ENCODE measurements at places on chromosomes 7 and 10.
A peak's percentile ranks its signal among the peaks of the same experiment; 100 is the strongest.

DNA sequence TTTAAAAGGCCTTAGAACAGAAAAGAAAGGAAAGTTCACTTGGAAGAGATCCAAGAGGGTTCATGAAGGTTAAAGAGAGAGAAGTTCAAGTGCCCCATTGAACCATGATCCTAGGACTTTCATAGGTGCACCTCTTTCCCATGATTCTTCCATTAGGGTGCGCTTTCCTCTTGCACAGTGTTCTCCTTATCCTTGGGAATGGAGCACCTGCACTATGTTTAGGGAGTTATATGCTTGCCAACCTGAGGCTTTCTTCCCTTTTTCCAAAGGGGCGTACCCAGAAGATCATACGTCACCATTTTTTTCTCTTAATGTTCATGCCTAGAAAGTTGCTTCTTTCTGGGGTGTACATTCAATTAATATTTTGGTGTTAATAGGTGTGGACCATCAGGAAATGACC is 908.0 kb upstream of the SORCS1 start:
- no peak for DNase-seq

- no peak for DNase-seq
Observed at GRCh38 chr10:97195706-97196222, 10.0 kb upstream of the SLIT1 start.

DNA sequence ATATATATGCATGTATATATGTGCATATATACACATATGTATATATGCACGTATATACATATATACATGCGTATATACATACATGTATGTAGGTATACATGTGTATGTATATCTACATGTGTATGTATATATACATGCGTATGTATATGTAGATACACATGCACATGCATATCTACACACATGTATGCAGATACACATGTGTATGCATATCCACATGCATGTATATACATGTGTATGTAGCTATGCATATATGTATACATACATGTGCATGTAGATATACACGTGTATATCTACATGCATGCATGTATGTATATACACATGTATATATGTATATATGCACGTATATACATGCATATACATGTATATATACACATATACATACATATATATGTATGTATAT is 95.8 kb upstream of the STEAP4 start:
- no peak for DNase-seq

DNA sequence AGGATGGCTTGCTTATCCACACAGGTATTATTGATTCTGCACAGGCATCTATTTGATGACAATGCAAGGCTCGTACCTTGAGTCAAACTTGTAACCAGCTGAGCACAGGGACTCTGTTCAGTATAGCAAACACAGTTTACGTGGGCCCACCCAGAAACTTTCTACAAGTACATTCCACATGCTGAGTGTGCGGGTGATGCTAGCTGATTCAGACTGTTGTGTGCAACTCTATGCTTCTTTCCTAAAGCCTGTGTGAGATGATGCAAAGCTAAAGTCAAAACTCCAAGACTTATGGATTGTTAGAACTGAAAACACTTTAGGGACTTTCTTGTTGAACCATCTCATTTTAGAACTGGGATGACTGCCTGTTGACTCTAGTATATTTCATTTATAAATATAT is 21.5 kb upstream of the CALD1 start:
- no peak for DNase-seq

- DNase-seq, result no peak
Observed at GRCh38 chr7:127658970-127659630, 7.1 kb downstream of the SND1 start.

DNA sequence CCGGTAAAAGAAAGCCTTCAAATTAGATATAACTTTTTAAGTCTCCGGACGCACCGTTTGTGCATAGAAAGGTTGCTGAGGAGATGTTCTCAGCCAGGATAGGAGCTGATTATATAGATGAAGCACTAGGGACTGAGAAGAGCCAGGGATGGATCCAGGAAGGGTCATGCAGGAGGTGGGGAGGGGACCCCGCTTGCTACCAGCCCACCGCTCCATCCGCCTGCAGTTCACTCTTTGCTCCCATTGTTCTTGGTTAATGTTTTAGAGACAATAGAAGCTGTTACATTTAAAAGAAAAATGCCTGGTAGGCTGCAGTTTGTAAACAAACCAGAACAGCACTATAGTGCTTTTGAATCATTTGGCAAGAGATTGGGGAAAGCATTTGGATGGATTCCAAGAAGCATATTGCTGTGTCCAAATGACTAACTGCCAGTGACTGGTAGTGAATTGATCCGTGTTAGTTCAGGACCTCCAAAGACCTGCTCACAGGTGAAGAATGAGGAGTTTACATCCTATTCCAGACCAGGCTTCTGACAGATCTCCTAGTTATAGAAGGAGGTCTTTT is 175.9 kb upstream of the TAC1 start:
- DNase-seq, result no peak

- peak; percentile 59 for DNase-seq
Observed at GRCh38 chr7:26291699-26292538, at the start of gene SNX10. SNX10 (plus strand) TSS chr7:26291862; CDS start chr7:26346443, 54,581 bp downstream.

- DNase-seq, result no peak
Observed at GRCh38 chr10:27099448-27099847, 846 bp downstream of the ANKRD26 start.

- no peak for DNase-seq
Observed at GRCh38 chr10:38159004-38159403, 64.9 kb downstream of the ZNF37A start.

DNA sequence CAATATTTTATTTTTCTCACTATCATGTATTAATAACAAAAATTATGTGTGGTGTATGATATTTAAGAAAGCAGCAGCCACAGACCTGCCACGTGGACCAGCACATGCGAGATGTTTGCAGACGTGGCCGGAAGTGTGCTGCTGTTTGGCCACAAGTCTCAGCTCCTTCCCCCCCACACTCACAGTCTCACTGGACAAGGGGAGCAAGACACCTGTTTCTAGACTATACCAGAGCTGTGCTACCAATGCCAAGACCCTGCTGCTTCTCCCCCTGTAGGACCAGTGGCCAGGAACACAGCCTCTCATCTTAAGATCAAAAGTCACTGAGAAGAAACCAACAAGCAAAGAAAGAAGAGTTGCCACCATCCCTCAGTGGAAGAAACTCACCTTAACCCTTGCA is 258.9 kb upstream of the PPP2R2D start:
- DNase-seq, result no peak

- DNase-seq, result peak; percentile 57
Observed at GRCh38 chr7:55415173-55415778, 50.1 kb downstream of the LANCL2 start.

GRCh38 chr10:77289027-77289501 is 348.5 kb downstream of the KCNMA1 start:
- no peak for DNase-seq

GRCh38 chr10:35353805-35354204 is 17.5 kb downstream of the CCNY start:
- no peak for DNase-seq

DNA sequence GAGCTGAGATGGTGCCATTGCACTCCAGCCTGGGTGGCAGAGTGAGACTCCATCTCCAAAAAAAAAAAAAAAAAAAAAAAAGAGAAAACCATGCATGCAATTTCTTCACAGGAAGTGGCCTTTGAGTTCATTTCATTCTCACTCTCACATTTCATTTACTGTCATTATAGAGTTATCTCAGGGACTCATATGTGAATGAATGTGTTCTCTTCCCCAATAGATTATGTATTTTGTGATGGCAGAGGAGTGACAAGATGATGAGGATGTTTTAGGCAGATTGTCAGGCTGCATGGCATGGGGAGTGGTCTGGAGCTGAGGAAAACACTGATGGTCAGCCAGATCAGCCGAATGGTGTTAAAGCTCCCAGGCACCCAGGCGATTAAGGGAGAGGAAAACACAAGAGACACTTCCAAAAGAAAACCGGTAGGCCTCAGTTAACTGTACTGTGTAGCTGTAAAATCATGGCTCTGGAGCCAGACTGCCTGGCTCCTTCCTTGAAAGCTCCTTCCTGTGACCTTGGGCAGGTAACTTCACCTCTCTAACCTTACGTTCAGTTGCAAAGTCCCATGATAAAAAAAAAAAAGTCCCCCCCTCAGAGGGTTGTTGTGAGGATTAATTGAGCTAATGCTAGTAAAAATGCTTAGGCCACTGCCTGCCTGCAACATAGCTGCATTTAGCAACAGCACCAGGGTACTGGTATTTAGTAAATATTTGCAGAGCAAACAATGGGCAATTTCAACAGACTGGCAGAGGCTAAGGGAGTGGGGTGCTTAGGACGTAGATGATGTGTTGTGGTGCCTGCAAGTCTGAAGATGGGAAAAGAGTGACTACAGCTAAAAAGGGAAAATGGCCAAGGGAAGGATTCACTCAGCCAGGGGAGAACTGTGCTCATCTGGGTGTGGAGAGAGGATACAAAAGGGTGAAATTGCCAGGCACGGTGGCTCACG is 6.9 kb downstream of the FRAT2 start:
- no peak for DNase-seq

- no peak for DNase-seq
Observed at GRCh38 chr10:48639632-48640031, 34.8 kb upstream of the ARHGAP22 start.

DNA sequence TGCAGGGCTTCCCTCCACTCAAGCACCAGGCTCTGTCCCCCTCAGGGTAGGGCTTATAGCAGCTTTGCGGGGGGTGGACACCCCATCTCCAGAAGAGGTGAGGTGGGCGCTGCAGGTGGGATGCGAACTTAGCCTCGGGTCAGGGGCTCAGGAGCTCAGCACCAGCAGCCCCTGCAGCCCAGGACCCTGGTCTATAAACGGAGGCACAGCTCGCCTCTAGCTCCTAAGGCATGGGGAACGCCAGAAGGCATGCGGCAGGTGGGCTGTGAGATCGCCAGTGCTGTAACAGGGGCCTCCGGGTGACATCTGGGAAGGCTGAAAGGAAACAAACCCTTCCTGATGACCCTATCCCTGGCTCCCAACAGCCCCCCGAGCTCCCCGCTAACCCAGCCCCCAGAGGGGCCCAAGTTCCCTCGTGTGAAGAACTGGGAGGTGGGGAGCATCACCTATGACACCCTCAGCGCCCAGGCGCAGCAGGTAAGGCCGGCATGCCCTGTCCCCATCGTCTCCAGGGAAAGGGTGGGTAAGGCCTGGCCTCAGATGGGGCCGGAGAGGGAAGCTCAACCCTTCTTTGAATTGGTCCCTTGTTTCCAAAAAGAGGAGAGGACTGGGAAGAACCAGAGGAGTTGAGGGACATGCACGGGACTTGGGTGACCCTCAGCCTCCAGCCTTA is 4.2 kb downstream of the NOS3 start:
- DNase-seq, result no peak

- DNase-seq, result peak; percentile 58
Observed at GRCh38 chr10:11684717-11685645, 57.2 kb upstream of the ECHDC3 start.

DNA sequence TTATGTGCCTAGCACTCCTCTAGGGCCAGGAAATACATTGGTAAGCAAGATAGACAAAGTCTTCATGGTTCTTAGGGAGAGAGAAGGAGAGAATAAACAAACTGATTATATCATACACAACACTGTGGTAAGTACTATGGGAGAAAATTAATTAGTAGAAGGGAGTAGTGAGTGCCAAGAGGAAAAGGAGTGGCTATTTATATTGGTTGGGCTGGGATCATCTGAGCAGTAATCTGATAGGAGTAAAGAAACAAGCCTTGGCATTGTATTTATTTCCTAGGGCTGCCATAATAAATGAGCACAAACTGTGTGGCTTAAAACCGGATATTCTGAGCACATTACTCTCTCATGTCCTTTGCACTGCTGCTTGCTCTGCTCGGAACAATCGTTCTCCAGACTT is 158.1 kb upstream of the PHF14 start:
- DNase-seq, result no peak

GRCh38 chr7:100211342-100211780 is 8.4 kb upstream of the PVRIG start:
- DNase-seq, result peak; percentile 44

DNA sequence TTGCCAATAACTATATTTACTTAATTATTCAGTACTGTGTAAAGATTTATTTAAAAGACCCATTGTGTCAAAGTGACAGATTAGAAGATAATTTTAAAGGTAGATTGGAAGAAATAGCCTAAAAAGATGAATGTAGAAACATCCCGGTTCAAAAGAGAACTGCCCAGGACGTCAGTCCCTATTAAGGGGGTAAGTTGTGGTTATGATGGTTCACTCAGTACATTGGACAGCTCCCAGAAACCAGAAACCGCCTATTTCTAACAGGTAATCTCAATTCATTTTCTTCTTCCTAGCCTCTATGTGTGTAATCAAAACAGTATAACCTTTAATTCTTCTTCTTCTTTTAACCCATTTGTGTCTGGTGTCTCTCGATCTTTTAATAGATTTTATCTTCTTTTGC is 1.5 kb upstream of the FERD3L start:
- no peak for DNase-seq

DNA sequence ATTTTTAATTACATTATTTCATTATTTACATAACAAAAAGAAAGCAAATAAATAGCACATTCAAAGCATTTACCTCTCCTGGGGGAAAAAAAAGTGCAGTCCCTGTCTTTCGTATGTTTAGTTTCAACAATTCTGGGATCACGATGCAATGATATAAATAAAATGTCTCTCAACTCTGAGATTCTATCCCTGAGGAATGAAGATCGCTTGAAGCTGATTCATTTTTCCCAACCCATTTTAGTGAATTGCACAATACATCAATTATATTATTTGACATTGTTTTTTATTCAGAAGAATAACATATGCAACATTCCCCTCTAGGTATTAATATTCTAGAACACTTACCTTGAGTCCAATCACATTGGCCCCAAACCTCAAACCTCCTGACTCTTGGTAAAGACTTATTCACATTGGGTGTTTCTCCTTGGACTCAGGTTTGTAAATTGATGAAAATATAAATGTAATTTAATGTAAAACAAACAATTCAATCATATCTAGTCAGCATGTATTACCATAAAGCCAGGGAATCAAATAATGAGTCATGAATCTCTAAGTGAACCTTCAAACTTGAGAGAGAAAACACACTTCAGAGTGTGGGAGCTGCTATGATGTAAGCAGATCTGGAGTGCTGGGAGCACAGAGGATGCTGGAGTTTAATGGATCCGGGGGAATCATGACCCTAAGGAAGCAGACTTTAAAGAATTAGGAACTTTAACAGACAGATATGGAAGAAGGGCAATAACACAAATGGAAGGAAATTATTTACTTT is 5.3 kb upstream of the SCIN start:
- no peak for DNase-seq

GRCh38 chr7:132137681-132138080 is 438.6 kb downstream of the PLXNA4 start:
- no peak for DNase-seq

GRCh38 chr10:129764901-129765663 is 199.0 kb downstream of the EBF3 start:
- no peak for DNase-seq

DNA sequence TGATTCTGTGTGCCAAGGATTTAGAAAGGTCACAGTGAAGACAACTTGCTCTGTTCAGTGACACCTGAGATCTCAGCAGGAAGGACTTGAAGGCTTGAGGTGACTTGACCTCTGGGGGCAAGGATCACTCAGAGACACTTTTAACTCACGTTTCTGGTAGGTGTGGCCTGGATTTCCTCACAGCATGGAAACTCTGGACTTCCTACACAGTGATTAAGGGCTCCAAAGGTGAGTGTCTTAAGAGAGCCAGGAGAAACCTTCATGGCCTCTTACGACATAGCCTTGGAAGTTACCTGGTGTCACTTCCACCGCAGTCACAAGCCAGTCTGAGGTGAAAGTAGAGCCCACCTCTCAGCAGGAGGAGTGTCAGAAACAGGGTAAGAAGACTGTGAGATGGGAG is 38.1 kb upstream of the ADO start:
- no peak for DNase-seq

- DNase-seq, result no peak
Observed at GRCh38 chr7:90625562-90625961, 29.4 kb downstream of the CDK14 start.
